Activated CD8-positive, alpha-beta memory T cell treated with anti-CD3 and anti-CD28 coated beads for 24 hours (primary cell): ENCODE measurements at places on chromosomes 1 and 21.

DNA sequence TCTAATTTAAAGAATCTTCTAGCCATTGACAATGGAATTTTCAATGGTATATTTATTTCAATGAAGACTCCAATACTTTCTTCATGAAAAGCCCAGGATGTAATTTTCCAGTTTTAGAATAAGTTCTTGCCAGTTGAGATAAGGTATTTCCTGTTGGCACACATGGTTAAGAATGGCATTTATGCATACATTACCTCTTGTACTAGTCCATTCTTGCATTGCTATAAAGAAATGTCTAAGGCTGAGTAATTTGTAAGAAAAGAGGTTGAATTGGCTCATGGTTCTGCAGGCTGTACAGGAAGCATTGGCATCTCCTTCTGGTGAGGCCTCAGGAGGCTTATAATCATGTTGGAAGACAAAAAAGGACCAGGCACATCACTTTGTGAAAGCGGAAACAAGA is 1179.6 kb downstream of the AMY1C start:
- DNase-seq: no peak

DNA sequence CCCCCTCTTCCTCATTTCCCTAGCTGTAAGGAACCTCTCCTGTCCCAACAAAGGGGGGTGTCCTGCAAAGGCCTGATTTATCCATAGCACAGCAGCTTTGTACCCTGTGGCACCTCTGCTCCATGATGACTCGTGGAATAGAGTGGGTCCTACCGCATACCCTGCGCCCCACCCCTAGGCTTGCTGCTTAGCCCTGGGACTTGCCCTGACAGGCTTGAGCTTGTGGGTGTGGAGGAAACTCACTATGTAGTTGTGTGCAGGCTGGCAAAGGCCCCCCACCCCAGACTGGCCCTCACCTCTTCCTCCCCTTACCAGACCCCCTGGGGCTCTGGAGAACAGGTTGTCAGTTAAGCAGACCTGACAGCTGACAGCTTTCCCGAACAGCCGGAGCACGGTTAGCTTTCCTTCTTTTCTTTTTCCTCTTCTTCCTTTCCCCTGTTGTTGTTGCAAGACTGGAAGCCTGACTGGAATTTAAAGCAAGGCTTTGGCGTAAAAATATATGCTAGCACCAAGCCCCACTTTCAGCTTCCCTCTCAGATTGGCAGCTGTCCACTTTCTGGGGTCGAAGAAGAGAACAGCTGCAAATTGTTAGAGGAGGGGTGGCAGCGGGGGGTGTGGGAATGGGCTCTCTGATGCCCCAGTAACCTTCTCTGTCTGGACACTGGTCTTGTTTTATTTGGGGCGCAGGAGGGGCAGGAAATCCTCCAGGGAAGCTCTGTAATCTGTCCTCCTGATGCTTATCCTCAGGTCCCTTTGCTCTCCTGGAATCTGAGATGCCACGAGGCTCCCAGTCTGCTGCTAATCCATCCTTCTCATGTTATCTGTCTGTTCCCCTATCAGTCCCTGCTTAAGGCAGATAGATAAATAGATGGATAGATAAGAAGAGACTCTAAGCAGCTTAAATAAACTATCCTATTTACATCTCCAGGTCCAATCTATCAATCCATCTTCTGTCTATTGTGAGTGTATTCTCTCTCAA is 134.6 kb downstream of the BRINP2 start:
- DNase-seq: no peak

GRCh38 chr1:93701629-93702028 is 20.0 kb upstream of the BCAR3 start:
- peak; percentile 47 for DNase-seq

DNA sequence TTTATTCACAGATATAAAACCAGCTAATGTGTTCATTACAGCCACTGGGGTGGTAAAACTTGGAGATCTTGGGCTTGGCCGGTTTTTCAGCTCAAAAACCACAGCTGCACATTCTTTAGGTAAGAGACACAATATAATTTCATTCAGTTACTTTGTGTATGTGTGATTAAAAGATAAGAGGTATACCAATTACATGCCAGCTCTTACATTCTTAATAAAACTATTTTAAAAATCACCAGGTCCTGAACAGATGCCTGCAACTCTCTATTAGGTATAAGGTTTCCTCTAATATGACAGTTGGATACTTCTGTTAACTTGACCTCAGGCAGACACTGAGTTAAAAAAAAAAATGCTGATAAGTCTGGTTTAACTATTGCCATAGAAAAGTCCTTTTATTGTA is 122.1 kb downstream of the NEK7 start:
- DNase-seq: no peak

GRCh38 chr1:95625224-95625623 is 391.2 kb downstream of the RWDD3 start:
- no peak for DNase-seq

- DNase-seq: no peak
These were observed 443.6 kb downstream of the PLPP3 start for GRCh38 chr1:56135864-56136147.

- no peak for DNase-seq
These were observed 43.1 kb downstream of the PCNX2 start for GRCh38 chr1:233252441-233252840.

- no peak for DNase-seq
These were observed 43.6 kb downstream of the ACP6 start for GRCh38 chr1:147626739-147627138.

DNA sequence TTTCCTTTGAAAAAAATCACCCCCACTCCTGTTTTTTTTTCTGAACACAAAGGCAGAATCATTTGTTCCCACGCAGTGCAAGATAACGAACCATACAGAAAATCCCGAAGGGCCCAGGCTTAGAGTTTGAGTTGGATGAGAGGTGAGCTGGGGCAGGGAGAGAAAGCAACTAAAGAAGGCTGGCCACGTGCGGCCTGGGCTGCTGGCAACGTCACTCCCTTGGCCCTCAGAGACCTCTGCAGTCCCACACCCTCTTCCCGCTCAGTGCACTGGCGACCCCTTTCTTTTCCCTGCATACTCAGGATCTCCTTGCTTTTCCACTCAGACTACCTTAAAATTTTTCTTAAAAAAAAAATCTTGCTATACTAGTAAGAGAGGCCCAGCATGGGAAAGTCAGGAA is 28.2 kb upstream of the CRNN start:
- DNase-seq: no peak

DNA sequence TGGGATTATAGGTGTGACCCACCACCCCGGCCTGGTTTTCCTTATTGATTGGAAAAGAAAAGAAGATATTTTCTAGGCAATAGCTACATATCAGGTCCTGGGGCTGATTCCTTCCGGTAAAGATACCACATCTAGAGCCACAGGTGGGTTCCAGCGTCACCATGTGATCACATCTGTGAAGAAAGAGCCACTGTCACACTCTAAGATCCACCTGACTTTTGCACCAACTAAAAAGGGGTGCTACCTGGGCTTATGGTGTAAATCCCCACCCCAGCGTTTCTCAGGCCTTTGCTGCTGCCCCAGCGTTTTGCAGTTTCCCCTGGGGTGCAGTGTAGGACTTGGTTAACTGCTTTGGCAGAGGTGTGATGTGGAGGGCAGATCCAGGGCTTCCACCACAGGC is 22.3 kb upstream of the PDE9A start:
- no peak for DNase-seq

GRCh38 chr21:36923270-36923669 is 43.2 kb downstream of the HLCS start:
- DNase-seq: no peak

DNA sequence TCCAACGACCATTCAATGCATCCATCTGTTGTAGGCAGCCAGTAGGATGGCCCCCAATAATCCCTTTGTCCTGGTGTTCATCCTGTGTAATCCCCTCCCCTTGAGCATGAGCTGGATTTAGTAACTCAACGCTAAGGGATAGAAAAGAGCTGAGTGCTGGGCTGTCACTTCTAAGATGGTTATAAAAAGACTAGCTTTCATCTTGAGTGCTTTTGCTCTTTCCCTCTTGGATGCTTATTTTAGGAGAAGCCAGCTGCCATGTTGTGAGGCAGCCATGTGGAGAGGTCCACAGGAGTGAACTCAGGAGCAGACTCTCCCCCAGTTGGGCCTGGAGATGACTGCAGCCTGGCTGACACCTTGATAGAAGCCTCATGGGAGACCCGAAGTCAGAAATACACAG is 401.5 kb downstream of the VAV3 start:
- no peak for DNase-seq

DNA sequence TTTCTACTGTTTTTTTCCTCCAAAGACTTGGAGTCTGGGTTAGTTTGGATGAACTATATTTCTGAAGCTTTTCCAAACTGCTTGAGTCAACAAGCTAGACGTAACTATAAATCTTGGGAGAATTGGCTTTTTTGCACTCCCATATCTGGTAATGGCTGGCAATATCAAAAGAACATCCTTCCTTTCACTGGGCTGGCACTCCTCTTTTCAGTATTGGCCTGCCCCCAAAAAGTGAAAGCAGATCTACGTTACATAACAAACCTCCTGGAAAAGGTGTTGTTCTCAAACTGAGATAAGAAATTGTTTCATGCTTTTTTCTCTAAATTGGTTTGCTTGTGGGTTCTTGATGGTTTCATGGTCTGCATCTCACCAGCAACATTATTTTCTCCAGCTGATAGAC is 499.3 kb downstream of the NEGR1 start:
- no peak for DNase-seq

- no peak for DNase-seq
These were observed 49.5 kb upstream of the GPR37L1 start for GRCh38 chr1:202073206-202073605.

- DNase-seq: no peak
These were observed 13.6 kb downstream of the PFKL start for GRCh38 chr21:44313451-44313850.

- no peak for DNase-seq
These were observed 215.0 kb downstream of the DAB1 start for GRCh38 chr1:57208741-57209302.

GRCh38 chr1:44273560-44274350 is 60.5 kb downstream of the DMAP1 start:
- no peak for DNase-seq

DNA sequence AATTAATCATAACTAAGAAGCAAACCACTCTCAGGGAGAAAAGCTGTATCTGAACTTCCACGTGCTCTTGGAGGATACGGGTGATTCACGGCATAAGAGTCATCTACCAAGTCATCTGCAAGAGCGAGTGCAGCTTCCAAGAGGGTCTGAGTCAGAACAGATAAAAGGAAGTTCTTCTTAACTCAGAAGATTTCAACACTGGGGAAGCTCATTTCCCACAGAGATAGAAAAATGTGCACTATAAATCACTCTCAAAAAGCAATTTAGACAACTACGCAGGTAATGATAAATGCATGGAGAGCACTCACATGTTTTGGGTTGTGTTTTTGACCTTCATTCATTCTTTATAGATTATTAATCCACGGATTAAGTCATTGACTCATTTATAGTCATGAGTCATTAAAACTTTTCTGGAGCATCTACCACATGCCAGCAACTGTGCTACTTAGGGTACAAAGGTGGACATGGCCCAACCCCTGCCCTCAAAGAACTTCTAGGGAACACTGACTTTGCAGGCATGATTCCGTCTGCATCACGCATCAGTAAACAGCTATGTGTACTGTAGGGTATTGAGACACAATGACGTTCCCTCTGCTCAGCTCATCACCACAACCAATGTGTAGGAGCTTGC is 20.8 kb downstream of the KCNJ15 start:
- no peak for DNase-seq

DNA sequence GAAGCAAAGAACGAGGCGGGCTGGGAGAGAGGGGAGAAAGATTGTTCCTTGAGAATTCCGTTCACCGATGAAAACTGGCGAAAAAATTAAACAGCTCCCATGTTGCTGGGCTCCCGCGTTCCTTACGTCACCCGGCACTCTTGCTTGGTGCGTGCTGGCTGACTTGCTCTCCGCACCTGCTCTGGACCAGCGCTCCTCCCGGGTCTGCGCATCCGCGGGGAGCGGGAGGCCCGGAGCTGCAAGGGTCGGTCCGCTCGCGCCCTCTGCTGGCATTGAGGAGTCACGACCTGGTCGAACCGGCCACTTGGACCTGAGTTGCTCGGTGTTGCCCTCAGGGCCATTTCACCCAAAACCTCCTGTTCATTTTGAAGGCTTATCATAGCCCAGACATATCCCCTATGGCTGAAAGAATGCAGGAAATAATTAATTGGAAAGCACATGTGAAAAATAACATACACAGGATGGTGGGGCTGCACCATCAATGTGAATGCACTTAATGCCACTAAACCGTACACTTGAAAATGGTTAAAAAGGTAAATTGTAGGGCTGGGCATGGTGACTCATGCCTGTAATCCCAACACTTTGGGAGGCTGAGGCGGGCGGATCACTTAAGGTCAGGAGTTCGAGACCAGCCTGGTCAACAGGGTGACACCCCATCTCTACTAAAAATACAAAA is 98.9 kb upstream of the BACE2 start:
- peak; percentile 86 for DNase-seq

- no peak for DNase-seq
These were observed 99.2 kb downstream of the GDAP2 start for GRCh38 chr1:117830222-117830621.

DNA sequence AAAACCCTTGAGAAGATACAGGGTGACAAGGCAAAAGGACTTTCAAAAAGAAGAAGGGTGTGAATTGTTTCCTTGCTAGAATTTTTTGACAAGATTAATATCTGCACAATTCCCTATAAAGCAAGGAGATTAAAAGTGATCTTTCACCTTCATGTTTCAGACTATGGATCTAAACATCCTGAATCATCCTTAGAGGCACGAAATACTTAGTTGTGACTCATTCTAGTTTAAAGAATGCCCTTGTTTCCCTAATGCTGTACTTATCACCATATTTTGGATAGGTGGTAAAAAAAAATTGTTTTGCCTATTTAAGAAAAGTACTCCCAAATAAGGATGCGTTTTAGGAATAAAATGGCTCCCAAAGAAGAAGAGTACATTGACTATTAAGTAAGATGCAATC is 415.1 kb downstream of the LRRIQ3 start:
- DNase-seq: no peak

DNA sequence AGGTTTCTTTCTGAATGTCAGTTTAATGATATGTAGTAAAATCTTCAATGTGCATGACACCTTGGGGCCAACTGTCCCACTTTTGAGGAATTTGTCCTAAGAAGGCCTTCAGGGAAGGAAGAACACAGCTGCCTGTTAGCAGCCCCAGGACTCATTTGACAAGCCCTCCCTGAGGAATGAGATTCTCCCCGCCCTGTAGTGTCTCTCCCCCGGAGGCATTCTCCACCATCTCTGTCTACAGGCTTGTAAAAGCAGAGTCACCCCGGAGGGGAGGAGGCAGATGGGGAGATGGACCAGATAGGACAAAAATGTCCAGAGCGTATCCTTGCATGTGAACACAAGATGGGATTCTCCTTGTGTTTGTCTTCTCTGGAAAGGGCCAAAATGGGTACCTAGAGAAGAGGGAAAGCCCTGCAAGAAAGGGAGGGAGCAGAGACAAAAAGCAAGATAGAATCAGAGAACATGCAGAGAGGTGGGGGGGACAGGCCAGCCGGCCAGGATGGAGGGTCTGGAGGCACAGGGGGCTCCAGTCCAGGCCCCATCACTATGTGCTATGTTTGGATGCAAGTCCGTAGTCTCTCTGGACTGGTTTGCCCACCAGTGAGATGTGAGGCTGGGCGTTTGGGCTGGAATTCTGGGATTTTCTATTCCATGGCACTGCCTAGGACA is 12.0 kb upstream of the WNT3A start:
- DNase-seq: no peak
